Stimulated activated CD8-positive, alpha-beta memory T cell treated with anti-CD3 and anti-CD28 coated beads, Interleukin-15, amount 100 ng/mL, for 48 hours (primary cell): ENCODE measurements at places on chromosomes 5 and 9.

DNA sequence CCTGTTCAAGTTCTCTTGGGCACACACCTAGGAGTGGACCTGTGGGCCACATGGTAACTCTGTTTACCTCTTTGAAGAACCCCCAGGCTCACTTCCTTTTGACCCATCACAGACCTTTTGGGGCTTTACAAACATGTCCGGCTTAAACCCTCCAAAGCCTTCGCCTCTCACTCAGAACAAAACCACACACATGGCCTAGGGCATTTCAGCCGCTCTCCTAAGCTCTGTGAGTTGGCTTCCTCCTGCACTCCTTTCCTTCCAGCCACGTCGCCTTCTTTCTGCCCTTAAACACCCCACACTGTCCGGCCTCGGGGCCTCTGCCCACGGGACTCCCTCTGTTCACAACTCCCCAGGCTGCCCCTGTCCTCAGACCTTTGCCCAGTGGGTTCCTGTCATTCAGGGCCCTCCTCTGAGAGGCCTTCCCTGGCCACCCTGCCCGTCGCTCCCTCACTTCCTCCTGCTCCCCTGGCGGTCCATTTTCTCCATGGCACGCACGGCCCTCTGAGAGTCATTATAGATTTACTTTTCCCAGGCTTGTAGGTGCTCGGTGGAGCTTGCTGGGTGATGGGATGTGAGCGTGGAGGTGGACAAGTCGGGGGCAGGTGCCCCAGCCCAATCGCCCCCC lies 1.9 kb downstream of the DOK3 start:
- DNase-seq = no peak

- DNase-seq = no peak
Observed at GRCh38 chr5:87765009-87765408, 352.3 kb upstream of the CCNH start.

DNA sequence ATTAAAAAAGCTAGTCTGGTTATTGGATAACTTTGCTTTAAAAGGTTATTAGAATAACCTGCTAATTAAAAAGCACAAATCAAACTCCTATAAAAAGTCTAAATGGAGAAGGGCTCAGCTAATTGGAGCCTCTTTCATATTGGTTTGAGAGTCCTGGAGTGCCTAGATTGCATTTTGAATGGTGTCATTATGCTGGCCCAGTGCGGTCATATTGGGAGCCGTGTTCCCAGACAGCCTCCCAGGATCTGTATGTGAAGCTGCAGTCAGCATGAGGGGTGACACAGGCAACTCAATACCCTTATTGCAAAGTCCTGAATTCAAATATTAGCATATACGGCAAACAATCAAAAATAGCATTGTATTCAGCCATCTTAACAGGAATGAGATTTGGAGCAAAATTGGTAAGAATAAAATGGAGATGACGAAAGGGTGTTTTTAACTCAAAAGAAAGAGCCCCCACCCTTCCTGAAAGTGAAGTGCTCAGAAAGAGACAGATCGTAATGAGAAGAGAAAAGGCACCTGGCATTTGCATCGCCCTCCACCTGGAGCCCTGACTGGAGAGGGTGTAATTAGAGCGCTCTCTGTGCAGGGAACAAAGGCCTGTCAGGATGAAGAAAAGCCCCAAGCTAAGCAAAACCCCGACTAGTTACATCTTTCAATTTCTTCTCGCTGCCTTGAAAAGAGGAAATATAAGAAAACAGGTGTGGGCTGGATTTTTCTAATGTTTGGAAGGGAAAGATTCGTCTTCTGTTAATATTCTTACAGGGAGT lies 621.0 kb upstream of the ADAMTS16 start:
- no peak for DNase-seq

DNA sequence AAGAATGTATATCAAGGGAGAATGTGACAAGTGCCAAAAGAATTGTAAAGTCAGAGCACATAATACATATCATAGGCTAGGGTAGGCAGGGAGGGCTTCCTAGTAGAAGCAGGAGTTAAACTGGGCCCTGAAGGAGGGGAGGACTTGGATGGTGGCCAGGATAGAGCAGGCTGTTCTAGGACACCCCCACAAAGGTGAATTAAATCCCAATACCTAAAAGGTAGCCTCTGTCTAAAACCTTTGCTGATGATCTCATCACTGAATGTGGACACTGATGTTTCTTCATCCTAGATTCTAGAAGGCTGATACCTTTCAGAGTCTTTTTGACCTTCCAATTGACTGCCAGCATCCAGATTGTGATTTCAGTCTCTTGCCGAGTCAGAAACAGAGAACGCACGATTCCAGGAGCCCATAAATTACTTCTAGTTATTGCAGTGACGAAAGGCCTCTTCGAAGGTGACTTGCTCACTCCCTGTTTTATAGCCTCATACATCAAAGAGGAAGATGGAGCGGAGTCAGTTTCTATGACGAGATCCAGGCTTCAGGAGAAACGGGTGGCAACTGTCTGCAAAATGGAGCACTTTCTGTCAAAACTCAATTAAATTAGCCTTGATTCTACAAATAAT lies 43.2 kb downstream of the KIF4B start:
- DNase-seq = no peak

- DNase-seq = no peak
Observed at GRCh38 chr5:53035868-53036381, 46.8 kb downstream of the ITGA2 start.

DNA sequence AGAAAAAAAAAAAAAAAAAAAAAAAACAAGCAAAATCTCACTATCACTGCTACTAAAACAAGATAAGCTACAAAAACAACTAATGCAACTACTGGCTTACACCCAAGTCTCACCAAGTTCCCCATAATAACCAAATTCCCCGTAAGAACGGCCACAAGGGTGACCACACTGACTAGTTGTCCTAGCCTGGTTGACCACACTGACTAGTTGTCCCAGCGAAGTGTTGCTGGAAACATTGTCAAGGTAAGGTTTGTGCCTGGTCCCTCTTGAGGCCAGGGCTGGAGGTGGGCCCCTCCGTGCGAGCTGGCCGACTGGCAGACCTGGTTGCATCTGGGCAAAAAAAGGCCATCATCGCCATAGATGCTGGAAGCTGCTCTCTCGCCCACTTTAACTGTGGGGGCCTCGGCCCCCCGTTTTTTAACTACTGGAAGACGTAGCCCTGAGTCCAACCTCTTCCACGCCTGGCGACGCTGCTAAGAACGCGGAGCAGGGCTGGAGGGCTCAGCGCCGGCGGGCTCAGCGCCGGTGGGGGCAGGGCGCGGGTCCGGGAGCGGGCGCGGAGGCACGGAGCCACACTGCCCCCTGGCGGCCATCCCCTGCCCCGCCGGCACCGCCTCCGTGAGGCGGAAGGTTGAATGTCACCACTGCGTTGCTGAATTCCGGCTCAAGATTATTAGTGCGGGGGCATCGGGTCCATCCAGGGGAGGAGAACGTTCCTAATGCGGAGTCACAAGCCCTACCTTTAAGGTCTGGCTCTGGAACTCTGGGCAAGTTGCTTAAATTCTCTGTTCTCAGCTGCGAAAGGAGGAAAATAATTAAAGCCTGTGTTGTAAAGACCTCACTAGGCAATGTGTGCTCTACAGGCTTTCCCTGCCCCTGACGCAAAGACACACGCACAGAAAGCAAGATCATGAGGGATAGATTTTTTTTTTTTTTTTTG lies 84.0 kb downstream of the HSD17B3 start:
- DNase-seq = peak; percentile 61

DNA sequence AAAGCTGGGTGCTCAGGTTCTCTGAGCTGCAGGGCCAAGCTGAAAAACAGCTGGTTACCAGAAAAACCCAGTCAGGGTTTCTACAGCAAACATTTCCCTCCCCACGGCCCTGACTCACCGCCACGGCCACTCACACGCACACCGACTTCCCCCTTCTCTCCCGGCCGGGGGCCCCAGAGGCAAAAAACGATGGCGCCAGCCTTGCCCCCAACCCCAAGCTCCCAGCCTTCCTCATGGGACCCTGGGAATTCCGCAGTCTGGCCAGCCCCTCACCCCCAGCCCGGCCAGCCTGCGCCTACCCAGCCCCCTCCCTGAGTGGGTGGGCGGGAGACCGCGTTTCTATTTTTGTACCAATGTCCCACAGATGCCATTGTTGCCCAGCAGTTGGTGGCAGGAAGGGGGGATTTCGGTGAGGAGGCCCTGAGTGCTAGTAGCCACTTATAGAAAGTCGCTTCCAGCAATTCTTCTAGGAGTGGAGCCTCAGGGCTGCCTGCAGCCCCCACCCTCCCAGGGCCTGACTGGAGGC lies 18.4 kb downstream of the ENG start:
- DNase-seq = peak; percentile 30

DNA sequence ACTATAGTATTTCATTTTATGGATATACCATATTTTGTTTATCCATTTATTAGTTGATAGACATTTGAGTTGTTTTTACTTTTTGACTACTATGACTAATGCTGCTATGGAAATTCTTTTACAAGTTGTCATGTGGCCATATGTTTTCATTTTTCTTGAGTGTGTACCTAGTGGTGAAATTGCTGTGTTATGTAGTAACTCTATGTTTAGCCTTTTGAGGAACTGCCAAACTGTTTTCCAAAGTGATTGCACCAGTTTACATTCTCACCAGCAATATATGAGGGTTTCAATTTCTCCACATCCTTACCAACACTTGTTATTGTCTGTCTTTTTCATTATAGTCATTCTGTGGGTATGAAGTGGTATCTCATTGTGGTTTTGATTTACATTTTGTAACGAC lies 75.4 kb downstream of the GRIA1 start:
- no peak for DNase-seq

DNA sequence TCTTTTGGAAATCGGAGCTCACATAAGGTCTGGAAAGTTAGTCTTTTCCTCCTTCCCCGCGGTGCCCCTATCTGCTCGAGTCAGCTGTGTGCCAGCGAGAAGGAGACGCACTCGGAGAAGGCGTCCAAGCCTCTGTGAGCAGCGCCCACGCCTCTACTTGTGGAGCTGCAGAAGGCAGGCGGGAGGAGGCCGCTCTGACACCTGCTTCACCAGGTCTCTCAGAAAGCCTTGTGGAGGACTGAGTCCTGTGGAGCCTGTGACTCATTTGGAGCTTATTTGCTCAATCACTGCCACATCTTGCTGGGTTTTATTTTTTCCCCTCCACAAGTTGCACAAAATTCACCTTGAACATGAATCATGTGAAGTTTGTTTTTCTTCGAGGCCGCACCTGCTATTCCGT lies 117.5 kb downstream of the IRX2 start:
- DNase-seq = no peak

GRCh38 chr5:124210111-124210910 lies 536.1 kb downstream of the ZNF608 start:
- no peak for DNase-seq
